ENCODE measurements at places on chromosomes 3 and 15. TPM values are rescaled to one million over a fixed set of nuclear protein-coding genes. Genes with fewer than 3 reads are reported as not detected.

Gene CAMK2N2
- 1.5 TPM for total RNA-seq

Gene SCAANT1
- not detected for total RNA-seq

Gene CCDC39
- not detected for total RNA-seq

Gene FBXO45
- 7.5 TPM for total RNA-seq

Gene SHC4
- total RNA-seq, result 0.86 TPM

Gene SERPINI2
- total RNA-seq, result not detected

Gene APBA2
- total RNA-seq, result 21.8 TPM

Gene AMOTL2
- 41.2 TPM for total RNA-seq

Gene UMPS
- 56.7 TPM for total RNA-seq

Gene CAMP
- not detected for total RNA-seq
